Fibroblast of mammary gland (primary cell): ENCODE measurements at places on chromosomes 13 and 19.

- no peak for DNase-seq
These were observed 304.8 kb upstream of the MAB21L1 start for GRCh38 chr13:35781036-35782000.

DNA sequence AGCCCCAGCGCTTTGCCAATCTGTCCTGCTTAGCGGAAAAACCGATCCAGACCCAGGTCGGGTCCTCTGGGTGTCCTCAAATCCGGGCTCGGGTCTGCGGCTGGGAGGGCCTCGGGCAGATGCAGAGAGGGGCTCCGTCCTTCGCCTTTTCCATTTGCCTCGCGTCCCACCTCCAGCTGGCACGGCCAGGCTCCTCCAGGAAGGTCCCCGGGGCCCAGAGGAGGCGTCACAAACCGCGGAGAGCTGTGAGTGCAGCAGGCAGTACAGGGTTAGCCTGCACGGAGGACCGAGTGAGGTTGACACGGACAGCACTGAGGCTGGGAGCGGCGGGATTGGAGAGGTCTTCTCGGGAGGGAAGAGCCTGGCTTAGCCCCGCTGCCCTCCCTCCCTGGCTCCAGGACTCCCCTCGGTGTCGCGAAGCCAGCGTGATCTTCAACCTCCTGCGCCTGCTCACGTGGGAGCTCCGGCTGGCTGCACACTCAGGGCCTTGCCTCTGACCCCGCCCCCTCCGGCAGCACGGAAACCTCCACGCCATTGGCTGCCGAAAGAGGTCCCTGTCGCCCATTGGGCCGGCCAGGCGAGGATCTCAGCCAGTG is 2.8 kb upstream of the IFNL2 start:
- no peak for DNase-seq

GRCh38 chr13:114002771-114003321 is 29.0 kb upstream of the C13orf46 start:
- no peak for DNase-seq

GRCh38 chr19:36111200-36111539 is 227 bp downstream of the OVOL3 start:
- DNase-seq = no peak

- no peak for DNase-seq
These were observed 46.3 kb downstream of the CCNE1 start for GRCh38 chr19:29858000-29858596.

GRCh38 chr19:55623561-55623960 is 805 bp downstream of the ZNF784 start:
- no peak for DNase-seq

GRCh38 chr13:45331123-45331619 is 9.8 kb downstream of the TPT1 start:
- no peak for DNase-seq

DNA sequence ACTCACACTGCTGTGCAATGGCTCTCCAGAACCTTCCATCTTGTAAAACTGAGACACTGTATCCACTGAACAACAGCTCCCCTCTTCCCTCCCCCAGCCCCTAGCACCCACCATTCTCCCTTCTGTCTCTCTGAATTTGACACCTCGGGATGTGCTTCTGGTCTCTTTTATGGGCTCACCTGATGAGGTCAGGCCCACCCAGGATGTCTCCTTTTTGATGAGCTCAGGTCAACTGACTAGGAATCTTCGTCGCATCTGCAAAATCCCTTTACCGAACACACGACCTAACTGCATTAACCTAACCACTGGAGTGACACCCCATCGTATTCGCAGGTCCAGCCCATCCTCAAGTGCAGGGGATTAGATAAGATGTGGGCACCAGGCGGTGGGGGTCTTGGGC is 73.9 kb downstream of the GNG7 start:
- DNase-seq = no peak

DNA sequence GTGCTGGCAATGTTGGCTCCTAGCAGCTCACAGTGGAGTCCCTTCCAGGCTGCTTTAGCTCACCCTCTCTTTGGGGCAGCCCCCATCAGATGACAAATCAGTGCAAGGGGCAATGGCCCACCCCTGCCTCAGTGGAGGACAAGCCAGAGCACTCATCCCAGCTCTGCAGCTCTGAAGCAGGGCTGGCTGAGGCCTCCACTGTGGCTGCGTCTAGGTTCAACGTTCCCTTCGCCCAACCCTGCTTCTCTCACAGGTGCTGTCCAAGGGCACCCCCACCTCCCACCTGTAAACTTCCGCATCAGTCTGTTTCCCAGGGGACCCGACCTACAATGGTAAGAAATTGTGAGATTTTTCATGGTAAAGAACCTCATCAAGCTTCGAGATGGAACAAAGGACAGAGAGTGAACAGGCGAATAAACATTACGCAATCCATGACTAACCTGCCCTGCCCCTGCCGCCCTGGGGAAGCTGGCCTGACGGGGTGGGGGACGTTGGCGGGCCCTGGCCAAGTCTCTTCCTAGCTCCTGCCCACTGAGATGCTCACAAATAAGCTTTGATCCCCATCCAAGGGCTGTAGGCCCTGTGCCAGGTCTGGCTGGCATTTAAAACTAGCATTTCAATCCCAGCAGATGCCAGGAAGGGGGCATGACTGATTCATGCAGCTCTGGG is 40.5 kb downstream of the DZIP1 start:
- DNase-seq = peak; percentile 59

DNA sequence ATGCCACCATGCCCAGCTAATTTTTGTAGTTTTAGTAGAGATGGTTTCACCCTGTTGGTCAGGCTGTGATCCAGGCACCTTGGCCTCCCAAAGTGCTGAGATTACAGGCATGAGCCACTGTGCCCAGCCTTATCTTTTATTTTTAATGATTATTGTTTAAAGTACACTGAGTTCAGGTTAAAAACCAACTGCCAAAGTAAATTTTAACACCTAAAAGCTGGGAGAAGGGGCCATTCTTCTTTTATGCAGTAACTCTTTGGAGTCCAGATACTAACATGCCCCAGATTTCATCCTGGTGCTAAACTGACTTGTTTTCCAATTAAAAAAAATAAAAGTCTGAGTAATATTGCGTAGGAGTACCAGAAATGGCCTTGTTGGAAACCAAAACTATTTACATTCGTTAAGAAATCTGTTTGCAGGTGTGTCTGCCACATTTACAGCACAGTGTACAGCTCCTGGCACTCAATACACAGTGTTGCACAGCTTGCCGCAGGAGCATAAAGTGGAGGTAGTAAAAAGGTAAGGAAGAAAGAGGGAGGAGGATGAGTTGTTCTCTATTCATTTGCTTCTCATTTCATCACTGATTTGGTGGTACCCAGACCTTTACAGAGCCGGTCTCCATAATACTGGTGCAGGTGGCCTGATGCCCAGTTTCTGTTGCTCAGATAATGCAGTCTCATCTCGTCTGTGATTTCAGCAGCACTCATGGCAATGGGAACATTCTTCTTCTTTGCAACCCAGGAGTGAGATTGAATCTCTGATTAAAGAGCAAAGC is 108.9 kb downstream of the PCCA start:
- no peak for DNase-seq

GRCh38 chr13:98822225-98822606 is 69.7 kb upstream of the SLC15A1 start:
- no peak for DNase-seq

GRCh38 chr13:96481482-96481881 is 391.6 kb downstream of the HS6ST3 start:
- no peak for DNase-seq

DNA sequence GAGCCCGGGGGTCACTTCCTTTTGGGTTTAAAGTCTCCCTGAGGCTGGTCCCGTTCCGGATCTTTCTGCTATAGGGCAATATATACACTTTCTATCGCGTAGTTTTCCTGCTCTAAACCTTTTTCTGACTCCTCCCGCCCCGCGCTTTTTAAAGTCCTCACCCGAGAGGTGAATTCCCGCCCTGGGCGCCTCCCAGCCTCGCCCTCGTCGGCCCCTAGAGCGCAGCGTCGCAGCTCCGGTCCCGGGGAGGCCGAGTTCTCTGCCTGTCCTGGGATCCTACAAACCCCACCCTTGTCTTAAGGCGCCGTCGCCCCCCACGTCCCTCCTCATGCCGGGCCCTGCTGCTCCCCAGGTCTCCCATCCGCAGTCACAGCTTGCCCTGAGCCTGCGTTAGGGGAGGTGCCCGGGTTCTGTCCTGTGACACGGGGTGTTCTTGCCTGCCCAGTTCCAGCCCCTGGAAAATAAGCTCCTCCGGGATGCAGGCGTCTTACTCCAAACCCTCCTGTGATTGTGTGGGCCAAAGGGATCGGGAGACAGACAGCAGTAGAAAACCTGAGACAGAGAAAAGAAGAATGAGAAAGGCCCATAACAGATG is 491 bp downstream of the ZNF525 start:
- no peak for DNase-seq
